Neural crest cell (in vitro differentiated cells): ENCODE measurements at places on chromosomes 4 and X.

GRCh38 chr4:39450618-39451017 is 8.1 kb downstream of the RPL9 start:
- DNase-seq = no peak

- peak; percentile 48 for DNase-seq
These were observed 126.0 kb upstream of the CXorf66 start for GRCh38 chrX:140091125-140091886.

DNA sequence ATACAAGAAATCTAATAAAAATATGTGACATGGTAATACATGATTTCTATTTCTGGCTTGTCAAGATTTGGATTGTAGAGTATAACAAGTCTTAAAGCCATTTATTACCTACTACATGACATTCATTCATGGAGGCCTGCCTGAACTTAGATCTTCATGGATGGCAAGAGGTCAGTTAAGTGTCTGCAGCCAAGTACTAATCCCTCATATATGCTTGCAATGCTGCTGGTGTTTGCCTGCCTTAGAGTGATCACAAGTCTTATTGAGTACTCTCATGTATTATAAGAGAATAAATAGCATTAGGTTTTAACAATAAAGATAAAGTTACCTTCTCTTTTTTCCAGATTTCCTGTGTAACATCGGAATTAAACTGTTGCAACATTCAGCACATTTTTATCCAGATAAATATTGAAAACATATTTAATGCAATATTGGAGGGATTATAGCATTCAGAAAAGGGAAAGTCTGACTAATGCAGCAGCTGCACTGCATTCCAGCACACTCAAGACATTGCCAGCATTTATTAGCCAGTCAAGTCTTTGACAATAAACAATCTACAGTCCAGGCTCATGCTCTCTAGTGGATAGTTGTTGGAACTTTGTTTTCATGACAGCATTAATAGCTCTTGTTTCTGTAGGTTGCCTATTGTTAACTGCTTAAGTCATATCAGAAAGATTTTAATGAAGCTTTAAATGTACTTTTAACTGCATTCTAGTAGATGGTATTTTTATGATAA is 737.1 kb downstream of the FAT4 start:
- DNase-seq = no peak

- no peak for DNase-seq
These were observed 82.3 kb upstream of the MXRA5 start for GRCh38 chrX:3428792-3429191.

- DNase-seq = no peak
These were observed 3.8 kb downstream of the MBTPS2 start for GRCh38 chrX:21843179-21843578.

GRCh38 chr4:109296527-109296926 is 5.9 kb downstream of the COL25A1 start:
- DNase-seq = no peak

DNA sequence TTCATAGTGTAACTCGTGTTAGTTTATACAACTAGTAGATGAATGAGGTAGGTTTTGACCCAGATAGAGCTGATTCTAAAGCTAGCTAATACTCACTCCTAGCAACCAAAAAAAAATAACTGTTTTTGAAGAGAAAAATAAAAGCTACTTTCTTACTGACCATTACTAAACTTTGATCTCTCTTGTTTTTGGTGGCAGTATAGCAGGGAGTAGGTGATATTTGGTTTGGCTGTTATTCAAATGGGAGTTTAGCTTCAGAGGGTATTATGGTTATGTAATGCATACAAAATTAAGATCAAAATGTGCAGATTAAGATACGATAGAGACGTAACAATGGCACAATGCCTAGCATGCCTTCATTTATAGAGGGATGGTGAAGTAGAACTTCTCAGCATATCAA is 1104.5 kb downstream of the PCDH19 start:
- no peak for DNase-seq

- no peak for DNase-seq
These were observed 200.7 kb downstream of the SOWAHB start for GRCh38 chr4:76697129-76697803.

DNA sequence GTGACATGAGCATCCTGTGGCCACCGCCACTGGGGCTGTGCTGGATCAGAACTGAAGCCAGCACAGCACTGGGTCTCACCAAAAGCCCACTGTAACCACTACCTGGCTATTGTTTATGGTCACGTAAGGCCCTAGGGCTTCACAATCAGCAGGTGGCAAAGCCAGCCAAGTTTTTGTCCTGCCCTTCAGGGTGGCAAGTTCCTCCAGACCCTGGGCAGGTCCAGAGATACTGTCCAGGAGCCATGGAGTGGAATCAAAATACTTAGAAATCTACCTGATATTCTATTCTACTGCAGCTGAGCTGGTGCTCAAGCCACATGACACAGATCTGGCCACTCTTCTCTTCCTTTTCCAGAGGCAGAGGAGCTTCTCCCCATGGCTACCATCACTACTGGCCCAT is 121.2 kb upstream of the CXXC4 start:
- no peak for DNase-seq

DNA sequence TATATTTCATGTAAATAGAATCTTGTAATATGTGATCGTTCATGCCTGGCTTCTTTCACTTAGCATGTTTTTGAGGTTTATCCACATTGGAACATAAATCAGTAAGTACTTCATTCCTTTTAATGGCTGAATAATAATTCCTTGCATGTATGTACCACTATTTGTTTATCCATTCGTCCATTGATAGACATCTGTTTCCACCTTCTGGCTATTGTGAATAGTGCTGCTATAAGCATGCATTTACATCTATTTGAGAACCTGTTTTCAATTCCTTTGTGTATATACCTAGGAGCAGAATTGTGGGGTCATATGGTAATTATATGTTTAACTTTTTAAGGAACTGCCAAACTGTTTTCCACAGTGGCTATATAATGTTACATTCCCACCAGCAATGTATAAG is 356.7 kb upstream of the DIPK2B start:
- DNase-seq = no peak

GRCh38 chr4:9893329-9894108 is 112.1 kb downstream of the DRD5 start:
- no peak for DNase-seq

DNA sequence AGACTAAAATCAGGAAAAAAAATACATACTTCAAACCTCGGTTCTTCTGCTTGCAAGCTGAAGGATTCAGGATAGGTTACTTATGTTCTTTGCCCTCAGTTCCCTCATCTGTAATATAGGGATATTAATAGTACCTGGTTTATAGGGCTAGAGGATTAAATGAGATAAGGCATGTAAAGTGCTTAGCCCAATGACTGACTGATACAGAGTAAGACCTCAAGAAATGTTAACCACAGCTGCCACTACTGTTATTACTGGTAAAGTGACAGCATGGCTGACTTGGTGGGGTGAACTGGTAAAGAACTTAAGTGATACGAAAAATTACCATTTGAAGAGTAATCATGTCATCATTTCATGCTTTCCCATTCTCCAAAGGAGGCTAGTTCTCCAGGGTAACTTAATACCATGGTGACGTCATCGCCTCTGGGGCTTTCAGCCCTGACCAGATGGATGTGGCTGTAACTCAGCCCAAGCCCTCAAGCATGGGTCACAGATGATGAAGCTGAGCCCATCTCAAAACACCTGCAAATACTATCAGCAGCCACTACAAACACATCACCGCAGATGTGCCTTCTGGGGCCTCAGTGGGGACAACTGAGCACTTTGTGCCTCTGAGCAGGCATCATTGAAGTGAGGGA is 44.5 kb upstream of the SCML1 start:
- no peak for DNase-seq
